ENCODE measurements at places on chromosomes 13 and 19.

GRCh38 chr19:11540645-11541044, 2.0 kb downstream of the CNN1 start:
- no peak for DNase-seq

GRCh38 chr19:14150041-14150769, 13.8 kb upstream of the ASF1B start:
- DNase-seq, result no peak

DNA sequence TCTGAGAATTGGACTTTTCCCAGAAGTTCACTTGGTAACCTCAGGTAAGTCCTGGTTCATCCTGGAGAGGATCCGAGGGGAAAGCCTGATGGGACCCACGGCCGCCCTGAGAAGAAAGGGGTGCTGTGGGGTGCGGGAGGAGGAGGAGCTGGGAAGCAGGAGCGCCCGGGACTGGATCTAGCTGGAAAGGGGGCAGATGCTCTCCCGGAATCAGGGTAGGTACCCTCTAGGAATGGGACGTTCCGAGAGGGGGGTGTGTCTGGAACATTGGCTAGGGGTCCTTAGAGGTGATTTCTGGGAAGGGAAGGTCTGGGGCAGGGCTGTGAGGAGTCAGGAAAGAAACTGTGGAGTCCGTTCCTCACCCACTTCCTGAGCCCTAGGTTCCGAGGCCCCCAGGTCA, 38.7 kb upstream of the ZNF492 start:
- no peak for DNase-seq

GRCh38 chr19:8576273-8576993, 809 bp downstream of the MYO1F start:
- no peak for DNase-seq

GRCh38 chr13:77475345-77476084, 60.0 kb upstream of the SCEL start:
- no peak for DNase-seq

- DNase-seq, result peak; percentile 90
Measured at GRCh38 chr13:61728471-61728870, 312.8 kb upstream of the PCDH20 start.

DNA sequence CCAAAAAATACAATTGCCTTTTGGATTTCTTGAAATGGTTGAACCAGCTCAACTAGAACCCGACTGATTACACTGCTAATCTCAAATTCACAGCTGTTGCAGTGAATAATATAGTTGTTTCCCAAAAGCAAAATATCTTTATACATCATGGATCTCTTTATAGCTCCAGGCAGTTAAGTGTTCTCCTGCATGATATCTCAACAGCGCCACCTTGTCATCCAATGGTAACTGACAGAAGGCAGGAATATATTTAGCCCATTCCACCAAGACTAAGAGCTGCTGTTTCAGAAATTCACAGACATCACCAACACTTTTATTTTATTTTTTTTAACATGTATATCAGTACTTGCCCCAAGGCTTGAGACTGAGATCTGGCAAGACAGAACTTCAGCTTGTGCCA, 1141.0 kb upstream of the PRR20A start:
- no peak for DNase-seq
